OCI-LY7 (cell line): ENCODE measurements at places on chromosomes 3 and 15.
A peak's percentile ranks its signal among the peaks of the same experiment; 100 is the strongest.

DNA sequence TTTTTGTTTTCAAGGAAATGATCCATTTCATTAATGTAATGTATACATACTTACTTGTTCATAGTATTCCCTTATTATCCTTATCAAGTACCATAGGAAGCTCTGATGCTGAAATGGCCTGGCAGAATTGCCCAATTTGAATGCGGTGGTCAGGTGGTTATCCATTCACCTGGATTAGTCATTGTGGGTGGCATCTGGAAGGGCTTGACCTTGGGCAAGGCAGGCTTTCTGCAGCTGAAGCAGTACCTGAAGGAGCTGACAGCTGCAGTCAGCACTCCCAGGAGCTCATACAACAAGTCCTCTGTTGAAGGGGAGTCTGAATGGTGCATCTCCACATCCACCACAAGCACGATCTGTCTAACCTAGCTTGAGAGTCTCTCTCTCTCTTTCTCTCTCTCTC lies 12.2 kb upstream of the IQCF5 start:
- DNase-seq, result no peak

DNA sequence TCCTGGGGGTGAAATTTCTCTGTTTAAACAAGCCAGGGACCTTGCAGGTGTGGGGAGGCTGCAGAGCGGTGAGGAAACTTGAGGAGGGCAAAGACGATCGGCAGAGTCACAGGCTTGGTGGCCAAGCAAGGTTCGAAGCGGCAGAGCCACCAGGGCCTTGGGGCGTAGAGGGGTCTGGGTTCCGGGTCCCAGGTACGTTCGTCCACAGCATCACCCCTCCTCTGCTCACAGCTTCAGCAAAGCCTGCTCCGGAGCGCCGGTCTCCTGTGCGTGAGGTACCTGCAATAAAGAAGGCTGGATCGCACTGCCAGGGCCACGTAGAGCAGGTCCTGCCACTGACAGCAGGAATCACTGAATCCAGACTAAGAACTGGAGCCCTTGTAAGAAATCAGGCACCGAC lies 66.8 kb upstream of the PCSK6 start:
- DNase-seq, result no peak

DNA sequence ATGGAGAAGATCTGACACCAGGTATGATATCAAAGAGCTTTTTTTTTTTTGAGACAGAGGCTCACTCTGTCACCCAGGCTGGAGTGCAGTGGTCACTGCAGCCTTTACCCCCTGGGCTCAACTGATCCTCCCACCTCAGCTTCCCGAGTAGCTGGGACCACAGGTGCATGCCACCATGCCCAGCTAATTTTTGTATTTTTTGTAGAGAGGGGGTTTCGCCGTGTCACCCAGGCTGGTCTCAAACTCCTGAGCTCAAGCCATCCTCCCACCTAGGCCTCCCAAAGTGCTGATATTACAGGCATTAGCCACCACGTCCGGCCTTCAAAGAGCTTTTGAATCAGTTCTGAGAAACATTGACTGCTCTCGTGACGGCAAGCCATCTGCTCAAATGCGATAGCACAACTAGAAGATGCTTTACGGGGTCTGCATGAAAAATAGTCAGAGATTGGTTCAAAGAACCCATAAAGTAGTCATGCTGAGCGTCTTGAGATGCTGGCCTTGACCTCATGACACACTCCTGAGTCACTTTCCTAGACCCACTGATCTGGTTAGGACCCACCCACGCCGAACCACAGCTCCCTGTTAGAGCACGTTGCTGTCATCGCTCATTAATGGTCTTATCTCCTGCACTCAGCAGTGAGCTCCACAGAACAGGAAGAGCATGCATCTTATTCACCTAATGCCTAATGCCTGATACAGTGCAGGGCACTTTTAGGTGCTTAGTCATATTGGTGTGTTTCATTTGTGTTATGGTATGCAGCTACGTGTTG lies 57.0 kb upstream of the NR2F2 start:
- no peak for DNase-seq

GRCh38 chr3:158352551-158352950 lies 218.4 kb upstream of the MLF1 start:
- DNase-seq, result peak; percentile 59

DNA sequence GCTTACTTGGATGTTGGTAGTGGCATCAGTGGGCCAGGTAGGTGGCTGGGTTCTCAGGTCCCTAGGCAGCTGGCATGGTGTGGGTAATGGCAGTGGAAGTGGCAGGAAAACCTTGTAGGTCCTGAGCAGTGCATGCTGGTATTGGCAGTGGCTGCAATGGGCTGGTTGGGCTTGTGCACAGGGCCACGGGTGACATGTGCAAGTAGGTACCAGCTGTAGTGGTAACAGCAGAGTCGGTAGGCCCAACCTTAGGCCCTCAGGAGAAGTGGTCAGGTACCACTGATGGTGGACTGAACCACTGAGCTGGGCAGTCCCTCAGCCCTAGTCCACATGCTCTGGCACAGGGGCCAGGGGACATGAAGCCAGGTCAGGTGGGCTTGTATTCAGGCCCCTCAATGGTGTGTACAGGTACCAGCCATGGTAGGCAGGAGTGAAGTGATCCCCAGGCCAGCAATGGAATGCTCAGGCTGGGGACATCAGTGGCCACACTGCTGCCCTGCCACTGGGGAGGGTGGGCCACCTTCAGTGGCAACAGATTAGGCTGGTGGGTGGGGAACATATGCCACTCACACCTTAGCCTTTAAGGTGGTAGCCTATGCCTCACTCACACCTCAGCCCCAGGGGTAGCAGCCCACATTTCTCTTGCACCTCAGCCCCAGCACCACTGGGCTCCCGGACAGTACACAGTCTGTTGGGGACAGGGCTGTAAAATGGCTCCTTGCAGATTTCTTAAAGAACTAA lies 118.1 kb downstream of the LRRK1 start:
- DNase-seq, result no peak

DNA sequence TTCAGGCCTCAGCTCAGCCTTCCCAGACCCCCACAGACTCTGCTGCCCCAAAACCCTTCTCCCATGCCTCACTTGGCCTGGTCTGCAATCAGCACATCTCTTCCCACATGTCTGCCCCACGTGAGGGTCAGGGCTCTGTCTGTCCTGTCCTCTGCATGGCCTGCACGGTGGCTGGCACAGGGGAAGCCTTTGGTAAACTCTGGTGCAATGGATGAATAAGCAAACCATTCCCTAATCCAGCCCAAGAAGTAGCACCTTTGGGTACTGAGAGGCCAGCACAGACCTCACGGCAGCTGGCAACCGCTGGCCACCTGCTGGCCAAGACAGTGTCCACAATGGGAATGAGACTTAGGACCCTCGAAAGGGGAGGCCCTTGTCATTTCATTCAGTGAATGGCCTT lies 27.7 kb downstream of the ABTB1 start:
- DNase-seq, result no peak

- DNase-seq, result no peak
Measured at GRCh38 chr3:42658091-42658770, 4.7 kb downstream of the ZBTB47 start.

DNA sequence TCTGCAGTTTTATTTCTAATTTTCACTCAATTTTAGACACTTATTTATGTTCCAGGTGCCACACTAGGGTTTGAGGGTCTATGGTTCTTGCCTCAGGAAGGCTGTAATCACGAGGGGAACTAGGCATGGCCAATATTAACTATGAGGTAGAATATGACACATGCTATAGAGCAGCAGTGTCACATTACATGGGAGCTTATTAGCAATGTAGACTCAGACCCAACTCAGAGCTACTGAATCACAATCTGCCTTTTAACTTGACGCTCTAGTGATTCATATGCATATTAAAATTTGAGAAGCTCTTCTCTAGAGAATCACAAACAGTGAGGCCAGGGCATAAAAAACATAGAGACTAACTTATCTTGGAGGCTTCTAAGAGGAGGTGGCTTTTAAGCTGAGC lies 32.8 kb upstream of the MRPL3 start:
- DNase-seq, result no peak

DNA sequence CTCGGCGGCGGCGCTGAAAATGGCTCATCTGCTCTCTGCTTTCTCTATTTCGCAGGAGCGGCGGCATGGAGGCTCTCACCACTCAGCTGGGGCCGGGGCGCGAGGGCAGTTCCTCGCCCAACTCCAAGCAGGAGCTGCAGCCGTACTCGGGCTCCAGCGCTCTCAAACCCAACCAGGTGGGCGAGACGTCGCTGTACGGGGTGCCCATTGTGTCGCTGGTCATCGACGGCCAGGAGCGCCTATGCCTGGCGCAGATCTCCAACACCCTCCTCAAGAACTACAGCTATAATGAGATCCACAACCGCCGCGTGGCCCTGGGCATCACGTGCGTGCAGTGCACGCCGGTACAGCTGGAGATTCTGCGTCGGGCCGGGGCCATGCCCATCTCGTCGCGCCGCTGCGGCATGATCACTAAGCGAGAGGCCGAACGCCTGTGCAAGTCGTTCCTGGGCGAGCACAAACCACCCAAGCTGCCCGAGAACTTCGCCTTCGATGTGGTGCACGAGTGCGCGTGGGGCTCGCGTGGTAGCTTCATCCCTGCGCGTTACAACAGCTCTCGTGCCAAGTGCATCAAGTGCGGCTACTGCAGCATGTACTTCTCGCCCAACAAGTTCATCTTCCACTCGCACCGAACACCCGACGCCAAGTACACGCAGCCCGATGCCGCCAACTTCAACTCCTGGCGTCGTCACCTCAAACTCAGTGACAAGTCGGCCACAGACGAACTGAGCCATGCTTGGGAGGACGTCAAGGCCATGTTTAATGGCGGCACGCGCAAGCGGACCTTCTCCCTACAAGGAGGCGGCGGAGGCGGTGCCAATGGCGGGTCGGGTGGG lies 790 bp downstream of the SKOR1 start:
- DNase-seq, result no peak

GRCh38 chr15:36331531-36332275 lies 247.7 kb upstream of the CDIN1 start:
- DNase-seq, result no peak

DNA sequence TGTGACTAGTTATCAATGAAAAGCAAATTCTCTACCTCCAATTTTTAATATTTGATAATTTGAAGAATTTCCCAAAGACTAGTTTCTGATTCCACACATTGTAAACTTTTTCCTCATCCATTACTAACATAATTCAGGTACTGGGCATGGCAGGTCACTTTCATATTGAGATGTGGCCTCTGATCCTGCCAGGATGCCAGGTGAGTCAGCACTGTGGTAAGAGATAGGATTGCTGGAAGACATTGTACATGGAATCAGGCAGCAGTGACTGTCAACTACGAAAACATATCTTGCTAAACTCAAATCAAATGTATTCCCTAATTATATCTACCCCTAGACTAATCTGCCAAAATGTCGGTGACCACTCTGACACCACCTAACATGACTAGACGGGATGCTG lies 33.2 kb upstream of the POU1F1 start:
- DNase-seq, result no peak

- DNase-seq, result no peak
Measured at GRCh38 chr3:9088441-9089353, 125.4 kb upstream of the RAD18 start.

DNA sequence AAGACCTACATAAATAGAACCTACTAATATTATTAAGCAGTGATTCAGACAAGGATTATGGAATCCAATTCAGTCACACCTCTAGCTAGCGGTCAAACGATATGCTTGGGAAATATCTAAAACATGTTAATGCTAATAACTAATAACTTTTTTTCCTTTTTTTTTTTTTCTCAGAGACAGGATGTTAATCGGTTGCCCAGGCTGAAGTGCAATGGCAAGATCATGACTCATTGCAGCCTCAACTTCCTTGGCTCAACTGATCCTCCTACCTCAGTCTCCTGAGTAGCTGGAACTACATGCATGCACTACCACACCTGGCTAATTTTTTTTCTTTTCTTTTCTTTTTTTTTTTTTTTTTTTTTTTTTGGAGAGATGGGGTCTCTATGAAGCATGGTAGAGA lies 124.1 kb downstream of the NR2E3 start:
- no peak for DNase-seq

- DNase-seq, result no peak
Measured at GRCh38 chr15:81271761-81272644, 51.9 kb downstream of the STARD5 start.

- DNase-seq, result no peak
Measured at GRCh38 chr3:60469481-60469880, 781.8 kb downstream of the FHIT start.

DNA sequence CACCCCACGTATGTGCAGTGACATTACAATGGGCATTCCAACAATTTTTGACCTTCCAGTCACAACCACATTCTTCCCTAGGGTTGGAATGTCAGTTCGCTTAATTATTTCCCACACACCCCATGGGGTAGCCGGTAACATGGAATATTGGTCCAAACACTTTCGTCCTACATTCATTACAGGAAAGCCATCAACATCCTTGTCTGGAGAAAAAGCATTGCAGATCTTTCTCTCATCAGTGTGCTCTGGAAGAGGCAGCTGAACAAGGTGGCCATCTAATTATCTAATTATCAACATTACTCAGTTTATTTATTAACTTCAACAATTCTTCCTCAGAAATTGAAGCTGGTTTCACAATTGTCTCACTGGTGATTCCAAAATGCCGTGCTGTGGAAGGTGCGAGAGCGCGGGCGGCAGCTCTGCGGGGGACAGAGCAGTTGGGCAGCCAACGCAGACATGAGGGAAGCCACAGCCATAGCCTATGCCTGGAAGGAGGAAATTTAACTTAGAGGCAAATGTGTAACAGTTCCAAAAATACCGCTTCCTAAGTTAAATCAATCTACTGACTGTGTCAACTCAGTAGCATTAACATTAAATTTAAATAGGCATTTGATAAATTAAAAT lies 1158.9 kb upstream of the EPHA6 start:
- DNase-seq, result no peak

GRCh38 chr3:21377071-21377769 lies 373.8 kb downstream of the ZNF385D start:
- DNase-seq, result no peak

GRCh38 chr15:69713726-69714559 lies 261.3 kb downstream of the RPLP1 start:
- no peak for DNase-seq

- peak; percentile 29 for DNase-seq
Measured at GRCh38 chr3:43162230-43163084, 56.6 kb upstream of the POMGNT2 start.

- no peak for DNase-seq
Measured at GRCh38 chr15:67420137-67420536, 100.8 kb upstream of the C15orf61 start.

DNA sequence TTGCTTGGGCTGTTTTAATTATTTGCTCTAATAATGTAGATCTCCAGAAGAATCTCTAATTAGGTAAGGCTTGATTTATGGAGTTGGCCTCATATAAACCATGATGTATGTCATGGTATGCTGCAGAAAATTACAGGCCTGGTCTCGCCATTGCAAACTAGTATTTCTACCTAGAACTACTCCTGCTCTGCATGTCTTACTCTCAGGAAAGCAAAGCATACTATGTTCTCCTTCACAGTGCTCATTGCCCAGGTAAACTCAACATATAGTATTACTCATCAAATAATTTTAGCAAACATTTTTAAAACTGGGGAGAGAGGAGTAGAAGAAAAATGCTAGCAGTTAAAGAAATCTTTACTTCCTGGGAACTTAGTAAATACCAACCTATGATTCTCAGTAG lies 90.7 kb downstream of the FILIP1L start:
- no peak for DNase-seq

GRCh38 chr15:89199746-89200145 lies 21.6 kb downstream of the RLBP1 start:
- no peak for DNase-seq

- DNase-seq, result no peak
Measured at GRCh38 chr3:174202116-174202515, 657.0 kb upstream of the NAALADL2 start.
